Stimulated activated CD8-positive, alpha-beta memory T cell treated with anti-CD3 and anti-CD28 coated beads, Interleukin-2, amount 100 ng/mL, for 1 hour (primary cell): ENCODE measurements at places on chromosomes 11 and 22.

GRCh38 chr11:64037027-64037634 lies 1.4 kb downstream of the FLRT1 start:
- DNase-seq, result no peak

- DNase-seq, result no peak
Observed at GRCh38 chr11:106983261-106983660, 35.0 kb downstream of the GUCY1A2 start.

DNA sequence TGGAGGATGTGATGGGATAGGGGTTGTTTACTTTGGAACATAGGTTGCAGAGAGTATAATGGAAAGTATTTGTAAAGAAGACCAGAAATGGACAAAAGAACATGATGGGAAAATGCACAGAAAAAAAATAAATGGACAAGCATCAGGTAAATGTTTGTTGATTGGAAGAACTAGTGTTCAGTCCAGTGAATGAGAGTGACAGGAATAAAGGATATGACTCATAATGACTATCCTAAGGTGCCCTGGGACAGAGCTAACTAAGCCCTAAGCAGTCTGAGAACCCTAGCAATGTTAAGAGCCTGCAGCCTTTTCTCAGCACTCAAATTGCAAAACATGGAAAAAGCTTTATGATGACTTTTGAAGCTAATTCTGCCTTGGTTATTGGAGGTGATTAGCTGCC lies 732.8 kb upstream of the ANO5 start:
- no peak for DNase-seq

- DNase-seq, result no peak
Observed at GRCh38 chr11:62664405-62665074, 470 bp downstream of the C11orf98 start.

- DNase-seq, result no peak
Observed at GRCh38 chr22:47582067-47582466, 819.6 kb downstream of the TBC1D22A start.

- no peak for DNase-seq
Observed at GRCh38 chr11:118418766-118419165, 17.4 kb downstream of the ATP5MG start.

- no peak for DNase-seq
Observed at GRCh38 chr11:2137202-2138067, 1.8 kb downstream of the IGF2 start.

- DNase-seq, result peak; percentile 27
Observed at GRCh38 chr11:28110108-28110820, 2.1 kb downstream of the METTL15 start.

DNA sequence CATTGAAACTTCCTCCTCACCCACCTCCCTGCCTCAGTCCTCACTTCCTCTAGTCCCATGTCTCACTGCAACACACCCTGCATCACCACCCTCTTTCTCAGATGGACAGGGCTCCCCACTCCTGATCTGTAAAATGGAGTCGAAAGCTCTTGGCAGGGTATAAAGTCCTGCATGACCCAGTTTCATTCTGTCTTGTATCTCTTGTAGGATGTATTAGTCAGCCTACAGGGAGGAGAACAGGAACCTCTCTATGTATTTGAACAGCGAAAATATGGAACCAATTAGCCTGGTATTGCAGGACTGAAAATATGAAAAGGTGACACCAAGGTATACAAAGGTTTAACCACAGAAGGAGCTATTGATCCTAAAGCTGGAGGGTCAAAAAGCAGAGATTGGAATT lies 156.9 kb upstream of the SNX19 start:
- no peak for DNase-seq

DNA sequence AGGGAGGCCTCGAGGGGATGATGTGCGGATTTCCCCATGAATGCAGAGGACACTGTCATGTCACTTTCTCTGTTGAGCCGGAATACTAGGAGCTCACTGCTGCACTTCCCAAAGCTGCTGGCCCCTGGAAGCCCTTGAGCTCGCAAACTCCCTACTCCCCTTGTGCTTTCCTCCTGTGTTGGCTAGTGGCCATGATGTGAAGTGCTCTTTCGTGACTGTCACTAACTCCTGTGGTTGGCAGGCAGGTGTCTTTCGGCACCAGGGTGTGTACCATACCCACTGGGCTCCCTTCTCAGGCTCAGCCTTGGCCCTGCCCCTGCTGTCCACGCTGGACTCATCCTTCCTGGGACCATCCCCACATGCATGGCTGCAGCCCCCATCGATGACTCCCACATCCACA lies 86.2 kb downstream of the BTBD10 start:
- no peak for DNase-seq

- DNase-seq, result no peak
Observed at GRCh38 chr11:134686460-134687061, 274.5 kb upstream of the B3GAT1 start.

DNA sequence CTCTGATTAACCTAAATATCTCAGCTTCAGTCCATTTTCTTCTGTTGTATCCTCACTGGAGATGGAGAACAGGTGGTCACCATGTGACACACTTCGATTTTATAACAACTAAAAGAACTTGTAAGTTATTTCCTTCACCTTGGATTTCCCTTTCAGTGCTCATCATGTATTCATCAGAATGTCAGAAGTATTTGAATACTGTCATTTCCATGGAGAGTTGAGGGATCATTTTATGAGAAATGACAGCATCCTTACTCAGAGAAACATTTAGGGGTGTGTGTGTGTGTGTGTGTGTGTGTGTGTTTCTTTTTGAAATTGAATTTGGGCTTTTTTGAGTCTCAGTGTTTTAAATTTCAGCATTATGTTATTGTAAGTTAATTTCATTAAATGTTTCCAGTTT lies 205.8 kb downstream of the ARHGAP42 start:
- DNase-seq, result no peak

DNA sequence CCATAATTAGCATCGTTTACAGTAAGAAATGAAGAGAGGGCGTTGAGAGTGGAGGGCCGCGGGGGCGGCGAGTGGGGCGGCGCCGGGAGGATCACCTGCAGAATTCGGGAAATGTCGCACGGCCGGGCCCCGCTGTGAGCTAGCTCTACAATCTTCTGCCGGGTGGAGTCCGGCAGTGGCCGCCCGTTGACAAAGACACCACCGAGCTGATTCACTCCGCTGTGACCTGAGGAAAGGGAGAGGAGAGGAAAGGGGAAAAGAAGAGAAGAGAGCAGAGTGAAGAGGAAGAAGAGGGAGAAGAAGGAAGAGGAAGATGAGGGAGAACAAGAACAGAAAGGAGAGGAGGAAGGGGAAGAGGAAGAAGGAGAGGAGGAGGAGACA lies 8.5 kb downstream of the PAX6 start:
- no peak for DNase-seq

DNA sequence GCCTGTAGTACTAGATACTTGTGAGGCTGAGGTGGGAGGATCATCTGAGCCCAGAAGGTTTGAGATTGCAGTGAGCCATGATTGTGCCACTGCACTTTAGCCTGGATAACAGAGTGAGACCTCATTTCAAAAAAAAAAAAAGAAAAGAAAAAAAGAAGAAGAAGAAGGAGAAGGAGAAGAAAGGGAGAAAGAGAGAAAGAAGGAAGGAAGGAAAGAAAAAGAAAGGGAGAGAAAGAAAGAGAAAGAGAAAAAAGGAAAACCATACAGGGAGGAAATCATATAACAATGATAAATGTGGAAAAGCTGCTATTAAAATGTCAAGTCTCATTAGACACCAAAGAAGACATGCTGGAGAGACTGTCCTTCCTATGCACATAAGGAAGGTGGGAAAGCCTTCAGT lies 5.7 kb upstream of the PRDM10 start:
- DNase-seq, result no peak

- no peak for DNase-seq
Observed at GRCh38 chr11:106691807-106692365, 326.4 kb downstream of the GUCY1A2 start.

DNA sequence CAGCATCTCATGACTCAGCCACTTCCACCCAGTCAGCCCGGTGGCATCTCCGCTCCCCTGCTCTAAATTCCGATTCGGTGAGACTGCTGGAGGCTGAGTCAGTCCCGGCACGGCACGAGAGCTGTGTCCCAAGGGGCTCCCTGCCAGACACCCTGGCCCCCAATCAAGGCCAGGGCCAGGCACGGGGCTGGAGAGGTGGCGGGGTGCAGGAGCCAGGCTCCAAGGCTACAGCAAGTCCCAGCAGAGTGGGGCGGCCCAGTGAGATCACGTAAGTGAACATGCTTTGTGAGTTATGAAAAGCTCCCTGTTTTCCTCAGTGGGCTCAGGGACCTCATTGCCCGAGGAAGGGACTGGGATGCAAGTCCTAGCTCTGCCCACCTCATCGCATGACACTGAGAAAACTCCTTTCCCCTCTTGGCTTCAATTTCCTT lies 3.0 kb downstream of the C11orf68 start:
- no peak for DNase-seq

GRCh38 chr11:86625544-86625943 lies 46.9 kb downstream of the ME3 start:
- no peak for DNase-seq

- DNase-seq, result no peak
Observed at GRCh38 chr11:130125638-130126037, 33.9 kb upstream of the ST14 start.

DNA sequence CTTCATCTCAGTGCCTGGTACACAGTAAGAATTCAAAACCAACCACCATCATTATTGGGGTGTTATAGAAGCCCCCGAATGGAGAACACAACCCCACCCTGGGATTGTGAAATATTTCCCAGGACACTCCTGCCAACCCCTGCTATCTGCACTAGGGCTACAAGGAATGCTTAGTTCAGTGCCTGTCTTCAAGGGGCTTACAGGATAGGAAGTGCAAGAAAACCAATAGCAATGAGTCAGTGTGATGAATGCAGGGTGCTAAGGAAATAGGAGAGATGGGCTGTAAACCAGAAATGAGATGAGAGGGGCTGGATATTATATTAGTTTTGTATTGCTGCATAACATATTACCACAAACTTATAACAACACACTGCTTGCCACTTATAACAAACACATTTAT lies 965 bp upstream of the ASCC2 start:
- no peak for DNase-seq

GRCh38 chr11:113629562-113629961 lies 76.5 kb downstream of the TMPRSS5 start:
- no peak for DNase-seq

- DNase-seq, result no peak
Observed at GRCh38 chr11:130790689-130791088, 125.6 kb downstream of the SNX19 start.

DNA sequence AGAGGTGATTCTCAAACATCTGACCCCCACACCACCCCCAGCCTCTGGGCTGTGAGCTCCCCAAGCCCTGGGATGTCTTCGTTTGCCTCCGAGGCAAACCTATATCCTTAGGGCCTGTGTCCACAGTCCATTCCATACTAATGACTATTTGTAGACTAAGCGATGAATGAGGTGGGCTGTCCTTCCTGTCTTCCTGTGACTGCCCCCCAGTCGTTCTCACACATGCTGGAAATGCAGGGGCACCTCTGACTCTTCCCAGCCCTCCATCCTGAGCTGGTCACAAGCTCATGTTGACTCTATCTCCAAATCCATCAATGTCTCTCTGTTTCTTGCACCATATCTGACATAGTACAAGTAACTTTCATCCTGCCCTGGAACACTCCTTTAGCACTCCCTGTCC lies 4.8 kb downstream of the ATG16L2 start:
- no peak for DNase-seq

DNA sequence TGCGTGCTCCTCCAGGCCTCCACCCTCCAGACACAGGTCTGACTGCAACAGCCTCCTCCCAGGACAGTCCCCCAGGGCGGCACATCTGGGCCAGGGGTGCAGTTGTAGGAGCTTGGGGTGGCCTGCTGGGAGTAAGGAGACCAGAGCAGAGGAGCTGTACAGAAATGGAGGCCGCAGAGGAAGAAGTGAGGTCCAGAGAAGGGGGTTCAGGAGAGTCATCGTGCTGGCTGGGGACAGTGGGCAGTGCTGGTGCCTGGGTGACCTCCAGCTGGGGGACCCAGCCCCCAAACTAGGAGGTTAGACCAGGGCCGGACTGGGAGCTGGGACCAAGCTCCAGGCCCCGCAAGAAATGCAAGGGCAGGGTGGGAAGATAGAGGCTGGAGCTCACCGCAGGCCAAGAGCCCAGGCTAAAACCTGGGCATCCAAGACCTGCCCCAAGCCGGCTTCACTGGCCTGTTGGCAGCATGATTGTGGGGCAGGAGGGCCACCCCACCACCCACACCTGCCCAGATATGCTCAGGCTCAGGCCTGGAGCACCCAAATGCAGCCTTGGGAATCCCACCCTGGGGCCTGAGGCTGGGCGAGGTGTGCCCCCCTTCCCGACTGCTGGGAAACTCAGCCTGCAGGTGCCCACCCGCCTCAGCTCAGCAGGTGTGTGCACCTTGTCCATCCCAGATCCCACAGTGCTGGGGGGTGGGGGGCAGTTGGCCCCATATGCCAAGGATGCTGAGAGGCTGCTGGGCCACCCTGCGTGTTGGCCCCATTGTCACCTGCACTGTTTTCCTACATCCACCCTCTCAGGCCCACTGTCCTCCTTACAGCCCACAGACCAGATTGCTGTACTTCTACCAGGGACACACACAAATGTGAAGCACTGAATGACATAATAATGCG lies 96.9 kb downstream of the MORC2 start:
- DNase-seq, result no peak

DNA sequence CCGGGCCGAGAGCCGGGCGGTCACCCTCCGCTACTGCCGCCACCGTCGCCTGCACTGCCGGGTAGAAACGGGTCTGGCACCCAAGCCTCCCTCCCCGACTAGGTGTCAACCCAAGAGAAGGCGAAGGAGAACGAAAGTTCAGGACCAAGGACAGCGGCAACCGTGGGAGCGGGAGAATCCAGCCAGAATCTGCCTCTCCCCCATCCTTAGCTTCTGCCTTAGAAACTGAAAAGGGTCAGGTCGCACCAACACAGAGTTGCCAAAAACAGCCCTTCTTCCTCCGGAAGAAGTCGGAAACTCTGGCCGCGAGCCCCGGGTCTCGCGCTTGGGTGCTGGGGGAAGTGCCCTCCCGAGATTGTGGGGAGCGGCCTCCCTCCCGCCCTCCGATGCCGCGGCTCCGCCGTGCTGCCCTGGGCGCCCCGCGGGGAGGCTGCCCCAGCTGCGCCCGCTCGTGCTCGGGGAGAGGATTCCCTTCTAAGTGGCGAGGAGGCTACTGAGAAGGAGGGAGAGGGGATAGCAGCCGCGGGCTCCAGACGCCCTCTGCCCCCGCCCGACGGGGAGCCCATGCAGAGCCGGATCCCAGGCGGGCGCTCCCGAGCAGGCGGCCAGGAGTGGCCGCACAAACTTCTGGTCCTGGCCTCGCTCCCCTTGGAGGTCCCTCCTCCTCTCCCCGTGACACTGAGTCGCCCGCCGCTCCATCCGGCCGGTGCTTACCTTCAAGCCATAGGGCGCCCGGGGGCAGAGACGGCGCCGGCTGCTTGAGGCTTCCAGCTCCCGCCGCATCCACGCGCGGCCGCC lies 637 bp downstream of the DRD2 start:
- peak; percentile 2 for DNase-seq

- no peak for DNase-seq
Observed at GRCh38 chr11:105449100-105449734, 160.7 kb upstream of the GRIA4 start.

DNA sequence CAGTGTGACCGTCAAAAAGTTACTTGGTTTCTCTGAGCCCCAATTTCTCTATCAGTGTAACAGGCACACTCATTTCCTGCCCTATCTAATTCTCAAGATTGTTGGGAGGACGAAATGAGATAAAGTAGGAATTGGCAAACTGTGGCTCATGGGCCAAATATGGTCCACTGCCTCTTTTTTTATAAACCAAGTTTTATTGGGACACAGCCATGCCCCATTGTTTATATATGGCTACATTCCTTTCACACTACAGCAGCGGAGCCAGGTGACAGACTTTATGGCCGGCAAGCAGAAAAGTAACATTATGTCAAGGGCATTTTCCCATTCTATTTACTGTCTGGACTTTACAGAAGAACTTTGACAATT lies 116.7 kb upstream of the TIMP3 start:
- DNase-seq, result no peak

GRCh38 chr11:1301220-1302000 lies 8.0 kb downstream of the TOLLIP start:
- DNase-seq, result no peak
